ENCODE measurements at places on chromosomes 3 and 15. TPM values are rescaled to one million over a fixed set of nuclear protein-coding genes. Genes with fewer than 3 reads are reported as not detected.

The ASB14 gene
- 0.10 TPM for total RNA-seq

The TMEM108 gene
- 0.10 TPM for total RNA-seq

The IQCF5 gene
- not detected for total RNA-seq

The CCNDBP1 gene
- total RNA-seq: 110 TPM

The PP2D1 gene
- total RNA-seq: not detected

The CHRNA5 gene
- total RNA-seq: 0.52 TPM

The ITIH3 gene
- total RNA-seq: not detected

The SELENOK gene
- total RNA-seq: 126 TPM

The THPO gene
- total RNA-seq: not detected

The COL6A5 gene
- total RNA-seq: not detected

The DNAH12 gene
- total RNA-seq: 0.63 TPM

The GRM2 gene
- total RNA-seq: 1.6 TPM

The BHLHE40 gene
- 216 TPM for total RNA-seq

The CMTM8 gene
- 2.9 TPM for total RNA-seq

The C3orf22 gene
- total RNA-seq: not detected

The CADM2 gene
- total RNA-seq: 0.31 TPM

The ROBO2 gene
- under 0.01 TPM for total RNA-seq

The HTR3C gene
- not detected for total RNA-seq

The CRABP1 gene
- not detected for total RNA-seq

The KLHL40 gene
- not detected for total RNA-seq

The KBTBD13 gene
- total RNA-seq: under 0.01 TPM

The HYAL1 gene
- not detected for total RNA-seq

The SLC22A13 gene
- not detected for total RNA-seq

The LMAN1L gene
- 0.21 TPM for total RNA-seq

The DLL4 gene
- total RNA-seq: not detected

The TERC gene
- total RNA-seq: 382 TPM

The SEMA5B gene
- total RNA-seq: not detected

The HHLA2 gene
- 0.31 TPM for total RNA-seq

The GOLGA8S gene
- total RNA-seq: 0.10 TPM

The SLC28A2 gene
- not detected for total RNA-seq

The CADPS gene
- total RNA-seq: under 0.01 TPM
